ENCODE measurements at places on chromosomes 5 and 9. TPM values are rescaled to one million over a fixed set of nuclear protein-coding genes. Genes with fewer than 3 reads are reported as not detected.

- DNase-seq, result no peak
These were observed 170.1 kb downstream of the GABBR2 start for GRCh38 chr9:98538626-98539031.

DNA sequence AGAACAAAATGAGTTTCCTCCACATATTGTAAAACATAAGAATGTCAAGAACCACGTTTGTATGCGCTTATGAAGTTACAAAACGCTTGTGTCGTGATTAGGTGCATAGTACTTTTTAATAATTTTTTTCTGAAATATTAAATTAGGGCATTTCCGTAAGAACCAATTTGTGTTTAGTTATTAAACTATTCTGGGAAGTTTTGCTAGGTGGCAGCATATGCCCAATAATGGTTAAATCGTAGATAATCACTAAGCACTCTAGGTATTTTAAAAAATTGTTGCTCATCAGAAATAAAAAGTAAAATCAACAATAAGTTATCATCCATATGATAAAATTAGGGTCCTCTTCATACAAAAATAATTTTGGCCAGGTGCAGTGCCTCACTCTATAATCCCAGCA lies 5.4 kb downstream of the SRFBP1 start:
- DNase-seq, result no peak

- DNase-seq, result no peak
These were observed 6.3 kb upstream of the STOM start for GRCh38 chr9:121376214-121376830.

DNA sequence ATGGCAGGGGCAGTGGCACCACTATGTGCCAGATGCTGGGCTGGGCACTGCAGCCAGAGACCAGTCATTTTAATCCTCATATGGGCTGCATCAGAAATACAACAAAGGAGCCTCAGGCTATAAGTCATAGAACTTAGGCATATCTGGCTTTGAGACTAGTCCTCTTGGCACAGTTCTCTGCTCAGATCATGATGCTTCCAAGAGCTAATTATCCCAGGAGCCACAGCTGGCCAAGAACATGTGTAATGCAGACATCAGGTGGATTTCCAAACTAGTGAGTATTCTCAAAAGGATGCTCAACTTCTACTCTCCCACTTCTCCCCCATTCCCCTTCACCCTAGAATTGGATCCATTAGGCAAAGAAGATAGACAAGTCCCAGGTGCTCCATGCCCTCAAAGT lies 562.2 kb upstream of the TRPC7 start:
- DNase-seq, result no peak

DNA sequence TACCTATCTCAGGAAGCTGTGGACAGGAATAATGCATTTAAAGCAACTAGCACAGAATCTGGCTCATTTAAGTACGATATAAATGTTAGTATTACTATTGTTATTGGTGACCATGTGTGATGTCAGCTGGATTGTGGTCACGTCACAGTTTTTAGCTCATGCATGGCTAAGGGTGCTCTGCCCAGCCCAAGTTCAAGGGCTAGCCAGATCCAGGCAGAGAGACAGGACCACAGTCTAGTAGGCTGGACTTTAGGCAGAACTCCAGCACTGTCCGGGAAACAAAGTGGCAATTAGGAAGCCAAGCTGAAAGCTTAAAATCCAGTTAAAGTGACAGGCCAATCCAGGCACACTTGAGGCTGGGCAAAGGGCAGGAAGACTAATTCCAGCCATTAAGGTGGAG lies 273.6 kb downstream of the ADAMTSL1 start:
- DNase-seq, result no peak

DNA sequence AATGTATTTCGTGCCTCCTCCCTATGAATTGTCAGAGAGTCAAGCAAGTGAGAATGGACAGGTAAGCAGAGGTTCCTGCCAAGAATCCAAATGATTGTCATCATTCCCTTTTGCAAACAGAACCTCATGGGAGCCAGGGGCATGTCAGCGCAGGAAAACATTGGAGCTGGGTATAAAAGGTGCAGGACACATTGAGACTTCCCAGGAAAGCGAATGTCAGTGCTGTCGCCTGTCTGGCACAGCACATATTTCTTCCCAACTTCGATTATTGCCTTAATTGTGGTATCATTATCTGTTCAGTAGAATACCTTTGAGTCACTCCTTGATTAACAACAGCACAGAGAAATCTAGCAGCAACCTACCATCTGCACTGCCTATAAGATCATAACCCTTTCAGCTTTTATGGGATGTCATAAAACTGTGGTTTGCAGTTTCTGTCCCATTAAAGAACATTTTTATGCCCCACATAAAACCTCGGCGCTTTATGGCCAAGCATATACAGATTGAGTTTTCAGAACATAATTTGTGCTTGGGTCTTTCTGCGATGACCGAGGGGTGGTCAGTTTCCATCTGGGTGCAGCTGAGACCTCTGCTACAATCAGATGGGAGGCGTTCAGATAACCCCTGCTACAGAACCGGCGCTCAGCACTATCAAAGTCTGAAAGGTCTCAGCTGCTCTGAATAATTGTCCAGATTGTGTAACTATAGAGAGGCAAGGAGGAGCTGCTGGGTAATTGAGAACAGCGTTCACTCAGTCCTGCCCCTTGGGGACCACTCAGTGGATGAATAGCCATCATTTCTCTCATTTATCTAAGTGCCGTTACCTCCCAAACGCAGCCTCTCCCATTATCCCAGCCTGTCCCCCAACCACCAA lies 30.9 kb upstream of the WWC1 start:
- DNase-seq, result no peak

GRCh38 chr5:180235846-180236245 lies 26.8 kb upstream of the RASGEF1C start:
- DNase-seq, result no peak

DNA sequence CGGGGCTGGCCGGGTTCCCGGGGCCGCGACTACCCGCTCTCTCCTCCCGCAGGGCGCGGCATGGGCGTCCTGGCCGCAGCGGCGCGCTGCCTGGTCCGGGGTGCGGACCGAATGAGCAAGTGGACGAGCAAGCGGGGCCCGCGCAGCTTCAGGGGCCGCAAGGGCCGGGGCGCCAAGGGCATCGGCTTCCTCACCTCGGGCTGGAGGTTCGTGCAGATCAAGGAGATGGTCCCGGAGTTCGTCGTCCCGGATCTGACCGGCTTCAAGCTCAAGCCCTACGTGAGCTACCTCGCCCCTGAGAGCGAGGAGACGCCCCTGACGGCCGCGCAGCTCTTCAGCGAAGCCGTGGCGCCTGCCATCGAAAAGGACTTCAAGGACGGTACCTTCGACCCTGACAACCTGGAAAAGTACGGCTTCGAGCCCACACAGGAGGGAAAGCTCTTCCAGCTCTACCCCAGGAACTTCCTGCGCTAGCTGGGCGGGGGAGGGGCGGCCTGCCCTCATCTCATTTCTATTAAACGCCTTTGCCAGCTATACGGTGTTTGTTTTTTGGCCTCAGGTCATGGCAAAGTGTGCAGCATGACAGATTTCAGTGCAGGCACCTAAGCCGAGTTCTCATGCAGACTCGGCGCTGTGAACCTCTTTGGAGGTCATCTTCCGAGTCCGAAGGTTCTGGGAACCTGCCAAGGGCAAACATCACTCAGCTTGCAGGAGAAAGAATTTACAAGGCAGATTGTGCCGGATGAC lies 516 bp downstream of the MRPL41 start:
- DNase-seq, result peak; percentile 30

DNA sequence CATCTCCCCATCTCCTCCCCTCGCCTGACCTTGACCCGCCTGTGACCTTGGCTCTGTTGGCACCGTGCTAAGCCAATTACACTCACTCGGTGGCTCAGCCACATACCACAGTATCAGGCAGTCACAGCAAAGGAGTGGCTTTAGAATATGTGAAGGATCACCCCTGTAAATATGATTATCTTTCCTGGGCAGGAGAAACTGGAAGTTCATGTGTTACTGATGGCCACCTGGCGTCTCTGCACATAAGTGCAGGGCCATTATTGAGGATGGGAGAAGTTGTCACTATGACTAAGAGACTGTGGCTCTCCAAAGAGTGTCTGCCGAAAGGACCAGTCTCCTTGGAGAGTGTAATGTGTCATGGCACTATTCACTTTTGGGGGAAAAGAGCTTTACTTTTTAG lies 116.9 kb upstream of the S1PR3 start:
- DNase-seq, result no peak

GRCh38 chr5:39148983-39149534 lies 70.3 kb downstream of the FYB1 start:
- DNase-seq, result no peak

DNA sequence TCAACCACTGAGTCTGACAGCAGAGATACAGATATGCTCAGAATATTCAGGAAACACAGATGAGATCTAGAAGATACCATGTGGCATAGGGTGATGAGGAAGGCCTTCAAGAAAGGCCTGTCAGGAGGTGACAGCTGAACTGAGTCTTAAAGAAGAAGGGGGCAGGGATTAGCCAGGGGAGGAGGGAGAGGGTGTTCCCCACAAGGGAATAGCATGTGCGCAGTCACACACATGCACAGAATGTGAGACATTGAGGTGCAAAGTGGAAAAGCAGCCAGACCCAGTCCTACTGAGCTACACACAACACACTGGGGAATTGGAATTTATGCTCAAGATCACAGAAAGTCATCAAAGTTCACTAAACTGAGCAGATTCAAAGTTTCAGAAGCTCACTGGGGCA lies 3.0 kb upstream of the SLC25A48 start:
- no peak for DNase-seq

DNA sequence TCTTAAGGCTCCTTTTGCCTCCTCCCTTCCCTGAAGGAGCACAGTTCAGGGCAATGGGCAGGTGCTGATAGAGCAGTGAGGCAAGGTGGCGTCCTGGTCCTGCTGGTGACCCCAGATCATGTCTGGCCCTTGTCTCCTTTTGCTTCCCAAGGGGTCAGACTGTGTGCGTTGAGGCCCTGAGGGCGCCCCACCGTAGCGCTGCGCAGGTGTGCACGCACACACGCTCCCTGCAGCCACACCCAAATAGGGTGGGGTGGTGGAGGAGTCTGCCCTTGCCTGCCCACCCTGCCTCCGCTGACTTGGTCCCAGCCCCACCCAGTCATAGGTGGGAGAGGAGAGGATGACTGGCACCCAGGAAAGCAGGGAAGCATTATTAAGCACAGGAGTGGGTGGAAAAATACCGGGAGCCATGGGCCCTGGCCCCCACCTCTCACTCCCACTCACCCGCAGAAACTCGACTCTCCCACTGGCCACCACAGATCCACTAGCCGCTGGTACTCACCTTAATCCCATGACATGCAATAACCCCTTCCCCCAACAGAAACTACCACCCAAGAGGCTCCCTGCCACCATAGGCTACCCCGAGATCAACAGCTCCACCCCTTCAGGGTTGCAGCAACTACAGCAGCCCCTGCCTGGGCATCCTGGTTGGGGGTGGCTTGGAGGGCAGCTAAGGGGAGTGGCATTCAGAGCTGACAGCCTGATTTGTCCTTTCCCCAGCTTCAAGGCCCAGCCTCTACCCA lies 16.7 kb downstream of the PDLIM4 start:
- no peak for DNase-seq

GRCh38 chr9:91361291-91362050 lies at the start of gene AUH:
Gene AUH, minus strand, starts transcription at chr9:91361918. Its CDS starts 29 bp downstream, at chr9:91361889.
- peak; percentile 76 for DNase-seq

EIF4E1B gene
- not detected for total RNA-seq

TMEM232 gene
- 1.0 TPM for total RNA-seq

SLC6A7 gene
- not detected for total RNA-seq

SLCO6A1 gene
- total RNA-seq, result not detected

OR1Q1 gene
- total RNA-seq, result not detected

GALNT12 gene
- 9.0 TPM for total RNA-seq

SHROOM1 gene
- 0.38 TPM for total RNA-seq
